Activated T-helper 1 cell treated with Interleukin-2 at 50 U/mL for 16 hours (primary cell): ENCODE measurements at places on chromosomes 3 and 15.

GRCh38 chr3:49388289-49388820 lies 23.4 kb downstream of the RHOA start:
- DNase-seq = no peak

DNA sequence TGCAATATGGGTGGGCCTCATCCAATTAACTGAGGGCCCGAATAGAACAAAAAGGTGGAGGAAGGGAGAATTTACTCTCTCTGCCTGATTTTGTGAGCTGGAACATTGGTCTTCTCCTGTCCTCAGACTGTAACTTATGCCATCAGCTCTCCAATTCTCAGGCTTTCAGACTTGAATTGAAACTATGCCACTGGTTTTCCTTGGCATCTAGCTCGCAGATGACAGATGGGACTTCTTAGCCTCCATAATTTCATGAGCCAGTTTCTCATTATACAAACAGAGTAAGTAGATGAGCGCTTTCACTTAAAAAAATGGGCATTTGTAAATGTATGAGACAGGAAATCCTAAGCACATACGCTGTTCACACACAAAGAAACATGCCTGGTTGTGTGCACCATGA lies 8.7 kb upstream of the PTX3 start:
- no peak for DNase-seq

- no peak for DNase-seq
These were observed 115.2 kb upstream of the TP63 start for GRCh38 chr3:189516039-189516438.

DNA sequence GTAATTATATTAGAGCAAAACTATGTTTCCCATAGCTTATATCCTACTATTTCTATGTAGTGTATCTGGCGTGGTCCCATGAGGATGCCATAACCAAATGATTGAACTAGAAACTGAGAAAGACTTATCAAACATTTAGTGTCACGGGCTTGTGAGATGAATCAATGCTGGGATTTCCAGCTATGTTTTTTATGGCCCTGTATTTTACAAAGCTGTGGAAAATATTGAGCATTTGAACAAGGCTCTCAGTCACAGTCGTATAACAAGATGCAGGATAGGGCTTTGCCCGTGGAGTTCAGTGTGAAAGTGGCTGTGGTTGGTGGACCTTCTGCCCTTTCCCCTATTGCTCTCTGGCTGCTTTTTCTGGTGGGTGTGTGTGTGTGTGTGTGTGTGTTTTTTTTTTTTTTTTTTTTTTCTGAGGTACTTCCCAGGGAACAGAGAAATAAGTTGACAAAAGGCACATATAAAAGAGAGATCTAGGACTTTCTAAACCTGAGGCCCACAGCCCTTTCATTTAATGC lies 60.7 kb downstream of the CACNA1D start:
- DNase-seq = no peak

GRCh38 chr15:100972975-100973350 lies 53.8 kb downstream of the LRRK1 start:
- no peak for DNase-seq

DNA sequence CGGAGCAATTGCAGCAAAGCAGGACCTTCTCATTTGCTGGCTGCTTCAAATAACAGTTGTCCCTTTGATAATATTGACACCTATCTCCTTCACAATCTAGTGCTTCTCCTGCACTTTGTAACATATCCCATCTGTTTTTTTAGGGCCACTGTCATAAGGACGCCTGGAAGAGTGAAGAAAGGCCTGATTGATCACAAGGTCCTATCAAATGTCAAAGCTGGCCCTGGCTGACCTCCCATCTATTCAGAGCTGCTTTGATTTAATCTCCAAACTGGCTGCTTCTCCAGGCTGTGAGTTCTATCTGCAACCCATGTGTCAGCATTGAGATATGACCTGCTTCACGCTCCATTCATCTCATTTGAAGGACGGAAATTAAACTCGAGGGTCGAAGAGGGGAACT lies 601.2 kb upstream of the KCNMB2 start:
- DNase-seq = no peak

DNA sequence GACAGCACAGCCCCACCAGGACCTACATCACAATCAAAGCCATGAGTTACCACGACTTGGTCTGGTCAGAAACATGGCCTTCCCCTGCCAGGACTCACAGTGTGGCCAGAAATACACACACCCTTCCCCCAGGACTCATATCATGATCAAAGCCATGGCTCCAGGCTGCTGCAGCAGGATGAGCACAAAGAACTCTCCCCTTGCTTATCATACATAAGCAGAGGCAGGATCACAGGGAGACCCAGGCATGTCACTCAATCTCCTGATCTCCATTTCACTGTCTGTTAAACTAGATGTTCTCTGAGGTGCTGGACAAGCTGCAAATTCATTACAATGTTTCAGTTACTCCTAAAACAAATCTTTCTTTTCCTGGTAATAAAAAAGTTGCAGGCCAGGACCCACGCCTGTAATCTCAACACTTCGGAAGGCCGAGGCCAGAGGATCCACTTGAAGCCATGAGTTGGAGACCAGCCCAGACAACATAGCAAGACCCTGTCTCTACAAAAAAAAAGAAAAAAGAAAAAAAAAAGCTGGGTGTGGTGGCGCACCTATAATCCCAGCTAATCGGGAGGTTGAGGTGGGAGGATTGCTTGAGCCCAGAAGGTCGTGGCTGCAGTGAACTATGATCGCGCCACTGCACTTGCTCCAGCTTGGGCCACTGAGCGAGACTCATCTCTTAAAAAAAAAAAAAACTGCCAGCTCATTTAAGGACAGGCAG lies 1.2 kb downstream of the PFKFB4 start:
- no peak for DNase-seq

DNA sequence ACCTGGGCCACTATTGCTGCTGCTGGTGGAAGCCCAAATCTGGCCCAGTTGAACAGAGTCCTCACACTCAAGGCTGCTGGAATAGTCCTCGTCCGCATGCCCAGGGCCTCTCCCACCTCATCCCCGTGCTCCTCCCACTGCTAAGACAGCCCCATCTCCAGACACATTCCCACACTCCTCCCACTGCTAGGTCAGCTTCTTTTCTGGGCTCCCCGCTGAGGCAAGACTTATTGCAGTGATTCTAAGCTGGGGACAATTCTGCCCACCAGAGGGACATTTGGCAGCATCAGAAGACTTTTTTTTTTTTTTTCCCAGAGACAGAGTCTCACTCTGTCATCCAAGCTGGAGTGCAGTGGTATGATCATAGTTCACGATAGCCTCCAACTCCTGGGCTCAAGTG lies 35.1 kb downstream of the POC1A start:
- DNase-seq = no peak

DNA sequence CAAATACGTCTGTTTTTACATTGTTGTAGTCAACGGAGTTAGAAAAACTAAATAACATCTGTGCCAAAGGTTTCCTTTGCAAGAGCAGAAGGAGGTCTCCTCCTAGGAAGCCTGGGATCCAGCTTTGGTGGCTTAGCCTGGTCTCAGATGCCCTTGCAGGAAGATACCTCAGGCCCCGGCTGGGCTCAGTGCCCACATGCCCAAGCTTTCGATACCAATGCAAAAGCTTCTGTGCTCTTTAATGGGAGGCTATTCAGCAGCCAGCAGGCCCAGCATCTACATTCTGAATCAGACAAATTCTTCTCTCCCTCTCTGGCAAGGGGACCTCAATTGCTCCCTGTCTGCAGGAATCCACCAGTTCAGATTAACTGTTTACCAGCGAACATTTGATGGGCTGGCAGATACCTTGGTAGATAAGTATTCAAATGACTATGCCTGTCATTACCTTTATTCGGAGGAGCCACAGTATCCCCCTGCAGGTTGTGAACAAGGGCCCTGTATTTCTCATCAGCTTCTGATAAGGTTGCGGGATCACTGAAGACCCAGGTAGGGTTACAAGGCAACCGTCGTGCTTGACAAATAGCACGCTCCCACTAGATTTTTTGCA lies 180.1 kb upstream of the KBTBD8 start:
- no peak for DNase-seq

GRCh38 chr3:1394188-1394587 lies 301.4 kb downstream of the CNTN6 start:
- no peak for DNase-seq

DNA sequence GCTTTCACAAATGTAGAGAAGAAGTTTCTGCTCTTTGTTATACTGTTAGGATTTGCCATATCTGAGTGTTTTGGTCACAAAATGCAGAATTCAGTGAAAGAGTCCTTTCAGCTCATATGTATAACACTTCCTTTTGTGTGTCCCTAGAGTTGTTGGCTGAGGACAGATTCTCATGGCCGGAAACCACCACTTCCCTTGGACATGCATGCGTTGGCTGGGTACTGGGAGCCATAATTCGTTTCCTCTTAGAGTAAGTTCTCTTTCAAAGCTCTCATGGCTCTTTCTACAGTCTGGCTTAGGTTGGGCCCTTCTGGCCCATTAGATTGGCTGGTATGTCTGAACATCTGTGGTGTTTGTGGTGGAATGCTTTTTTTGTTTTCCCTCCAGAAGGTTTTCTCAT lies 298.5 kb downstream of the DIPK2A start:
- DNase-seq = no peak

DNA sequence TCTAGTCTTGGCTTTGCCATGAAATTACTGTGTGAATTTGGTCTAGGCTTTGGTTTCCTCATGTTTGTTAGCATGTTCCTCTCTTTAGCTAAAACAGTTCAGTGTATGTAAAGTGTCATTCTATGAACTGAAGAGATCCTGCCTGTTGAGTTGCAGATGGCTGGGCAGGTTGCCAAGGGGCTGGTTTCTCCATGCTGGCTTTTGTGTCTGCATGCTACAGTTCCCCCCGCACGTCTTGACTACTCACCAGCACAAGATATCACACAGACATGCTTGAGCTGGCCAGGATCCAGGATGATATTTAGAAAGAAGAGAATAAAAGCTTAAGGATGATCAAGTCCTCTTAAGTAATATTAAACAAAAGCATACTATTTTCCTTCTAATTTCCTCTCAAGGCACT lies 90.2 kb downstream of the CERS3 start:
- DNase-seq = peak; percentile 0

GRCh38 chr3:58421004-58421403 lies 12.6 kb downstream of the PDHB start:
- DNase-seq = no peak

GRCh38 chr15:67762610-67763368 lies 62.5 kb upstream of the SKOR1 start:
- no peak for DNase-seq

DNA sequence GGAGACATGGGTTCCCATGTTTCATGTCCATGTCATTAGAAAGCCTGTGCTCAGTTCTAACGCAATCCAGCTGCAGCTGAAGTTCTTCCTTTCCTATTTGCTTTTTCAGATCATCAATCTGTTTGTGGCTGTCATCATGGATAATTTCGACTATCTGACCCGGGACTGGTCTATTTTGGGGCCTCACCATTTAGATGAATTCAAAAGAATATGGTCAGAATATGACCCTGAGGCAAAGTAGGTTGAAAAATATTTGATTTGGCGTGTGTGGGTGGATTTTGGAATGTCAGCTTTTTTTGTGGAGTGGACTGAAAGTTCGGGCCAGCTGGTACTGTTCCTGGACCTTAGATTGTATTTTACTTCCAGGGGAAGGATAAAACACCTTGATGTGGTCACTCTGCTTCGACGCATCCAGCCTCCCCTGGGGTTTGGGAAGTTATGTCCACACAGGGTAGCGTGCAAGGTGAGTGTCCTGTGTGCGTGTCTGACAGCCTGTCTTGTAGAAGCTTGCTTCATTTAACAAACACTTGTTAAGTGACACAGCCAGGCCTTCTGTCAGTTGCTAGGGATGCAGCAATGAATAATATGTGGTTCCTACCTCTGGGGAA lies 69.6 kb downstream of the CHDH start:
- no peak for DNase-seq

GRCh38 chr3:15781637-15782402 lies 16.0 kb downstream of the ANKRD28 start:
- DNase-seq = no peak

DNA sequence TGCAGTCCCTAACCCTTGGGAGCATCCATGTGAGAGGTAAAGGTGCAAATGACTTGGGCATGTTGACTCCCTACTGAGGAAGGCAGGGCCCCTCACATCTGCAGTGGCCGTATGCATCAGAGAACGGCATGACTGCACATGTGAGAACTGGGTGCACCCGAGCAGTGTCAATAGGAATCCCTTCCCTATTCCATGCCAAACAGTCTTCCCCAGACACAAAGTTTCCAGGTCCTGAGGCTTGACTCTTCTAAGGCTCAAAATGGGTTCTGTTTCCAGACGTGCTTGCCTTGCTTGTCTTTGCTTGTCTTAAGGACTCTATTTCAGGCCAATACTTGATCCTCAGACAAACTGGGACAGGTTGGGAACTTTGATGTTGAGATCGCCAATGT lies 20.5 kb upstream of the ANPEP start:
- no peak for DNase-seq

DNA sequence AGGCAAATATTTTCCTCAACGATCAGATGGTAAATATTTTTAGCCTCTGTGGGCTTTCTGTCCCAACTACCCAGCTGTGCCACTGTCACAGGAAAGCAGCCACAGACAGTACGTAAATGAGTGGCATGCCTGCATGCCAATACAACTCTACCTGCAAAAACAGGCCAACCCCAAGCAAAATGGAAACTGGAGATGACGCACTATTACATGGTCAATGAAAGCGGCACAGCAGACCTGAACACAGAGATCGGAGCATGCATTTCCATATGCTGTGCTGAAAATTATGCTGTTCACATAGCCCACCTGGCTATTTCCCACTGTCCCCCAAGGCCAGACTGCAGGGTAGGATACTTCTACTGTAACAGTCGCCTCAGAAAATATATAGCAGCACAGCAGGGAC lies 57.8 kb downstream of the HERC2 start:
- no peak for DNase-seq

DNA sequence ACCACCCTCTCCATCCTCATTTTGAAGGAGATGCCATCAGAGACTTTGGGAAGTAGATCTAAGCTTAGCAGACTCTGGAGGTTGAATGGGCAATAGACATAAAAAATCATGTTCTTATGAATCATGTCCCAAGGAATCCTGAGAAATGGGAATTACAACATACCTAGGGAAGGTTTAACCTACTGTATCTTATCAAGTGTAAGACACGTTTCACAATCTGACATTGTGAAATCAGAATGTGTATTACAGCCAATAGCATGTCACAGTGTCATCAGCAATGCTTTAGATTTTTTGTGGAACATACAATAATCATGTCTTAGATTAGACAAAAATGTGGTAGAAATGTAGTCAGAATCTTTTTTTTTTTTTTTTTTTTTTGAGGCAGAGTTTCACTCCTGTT lies 332.4 kb upstream of the TLE3 start:
- DNase-seq = no peak

DNA sequence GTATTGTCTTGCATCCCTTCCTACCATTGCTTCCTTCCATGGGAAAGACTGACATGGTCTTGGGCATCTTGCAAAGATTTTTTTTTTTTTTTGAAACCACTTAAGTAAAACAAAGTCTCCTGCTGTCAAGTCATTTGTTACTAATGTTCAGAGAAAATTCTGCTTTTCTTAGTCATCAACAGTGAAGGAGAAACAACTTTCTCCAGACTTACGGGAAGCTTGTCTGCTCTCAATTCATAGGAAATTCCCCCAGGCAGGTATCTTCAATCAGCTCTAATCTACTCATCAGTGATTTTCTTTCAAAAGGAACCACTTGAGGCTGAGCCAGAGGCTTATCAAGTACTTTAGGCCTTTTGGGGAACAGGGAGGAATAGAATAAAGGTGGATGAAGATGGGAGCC lies 15.9 kb upstream of the DRD3 start:
- no peak for DNase-seq
